RKO (cell line): ENCODE measurements at places on chromosomes 2 and 18.

DNA sequence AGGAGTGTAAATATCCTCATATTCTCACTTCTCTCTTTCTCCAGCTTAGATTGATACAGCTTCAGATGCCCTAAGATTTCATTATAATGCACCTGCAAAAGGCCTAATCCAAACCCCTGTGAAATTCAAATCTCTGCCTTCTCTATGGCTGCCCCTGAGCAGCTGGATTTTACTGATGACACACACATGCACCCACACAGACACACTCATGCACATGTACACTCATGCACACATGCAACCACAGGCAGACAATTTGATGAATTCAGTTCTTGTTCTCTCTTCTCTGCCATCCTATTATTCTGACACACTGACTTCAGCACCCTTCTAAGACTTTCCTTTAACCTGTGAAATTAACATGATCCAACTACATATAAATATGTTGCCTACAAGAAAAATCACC lies 563.2 kb downstream of the RNF144A start:
- no peak for DNase-seq

- DNase-seq = no peak
Measured at GRCh38 chr2:64485961-64486360, 32.0 kb downstream of the LGALSL start.

- no peak for DNase-seq
Measured at GRCh38 chr2:218925434-218925833, 34.0 kb upstream of the CDK5R2 start.

DNA sequence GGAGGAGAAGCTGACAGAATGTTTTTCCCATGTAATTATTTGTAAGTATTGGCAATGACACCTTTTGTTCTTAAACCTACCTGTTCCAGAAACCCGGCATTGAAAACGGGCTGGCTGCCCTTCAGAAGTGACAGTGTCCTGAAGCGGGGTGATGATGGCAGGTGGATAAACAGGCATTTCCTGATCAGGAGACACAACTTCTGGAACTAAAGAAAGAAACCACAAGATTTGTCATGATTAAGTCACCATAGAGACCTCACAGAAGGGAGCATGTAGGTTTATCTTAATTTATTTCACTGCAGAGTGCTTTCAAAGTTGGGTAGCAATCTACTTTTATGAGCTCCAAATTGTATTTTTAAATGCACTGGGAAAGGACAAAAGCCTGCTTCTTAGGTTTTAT lies 43.1 kb downstream of the TTN start:
- peak; percentile 33 for DNase-seq

DNA sequence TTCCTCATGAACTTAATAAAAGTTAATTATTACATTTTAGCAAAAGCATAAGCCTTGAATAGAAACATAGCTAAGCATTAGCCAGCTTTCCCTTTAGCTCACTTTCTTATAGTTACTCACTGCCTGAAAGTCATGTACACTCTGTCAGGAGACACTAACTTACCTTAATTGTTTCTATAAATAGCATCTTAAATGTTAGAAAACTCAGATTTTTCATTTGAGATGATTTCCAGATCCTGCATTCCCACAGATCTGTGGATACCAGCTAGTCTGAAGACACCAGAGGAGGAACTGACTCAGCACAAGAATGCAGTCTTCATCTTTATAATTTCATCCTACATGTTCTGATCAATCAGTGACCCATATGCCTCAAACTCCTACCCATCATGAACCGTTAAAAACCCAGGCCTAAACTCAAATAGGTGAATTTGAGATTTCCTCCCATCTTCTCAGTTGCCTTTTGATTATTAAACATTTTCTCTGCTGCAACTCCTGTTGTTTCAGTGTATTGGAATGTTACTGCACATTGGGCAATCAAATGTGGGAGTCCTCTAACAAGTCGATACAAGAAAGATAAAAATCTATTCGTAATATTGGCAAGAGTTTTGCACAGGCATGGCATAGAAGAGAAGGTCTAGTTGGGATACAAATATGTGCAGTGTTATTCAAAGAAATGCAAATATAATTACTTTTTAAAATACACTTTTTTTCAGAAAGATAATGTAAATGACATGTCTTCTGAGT lies 857.4 kb upstream of the CDH2 start:
- no peak for DNase-seq

- no peak for DNase-seq
Measured at GRCh38 chr18:395456-396250, 104.8 kb downstream of the COLEC12 start.

DNA sequence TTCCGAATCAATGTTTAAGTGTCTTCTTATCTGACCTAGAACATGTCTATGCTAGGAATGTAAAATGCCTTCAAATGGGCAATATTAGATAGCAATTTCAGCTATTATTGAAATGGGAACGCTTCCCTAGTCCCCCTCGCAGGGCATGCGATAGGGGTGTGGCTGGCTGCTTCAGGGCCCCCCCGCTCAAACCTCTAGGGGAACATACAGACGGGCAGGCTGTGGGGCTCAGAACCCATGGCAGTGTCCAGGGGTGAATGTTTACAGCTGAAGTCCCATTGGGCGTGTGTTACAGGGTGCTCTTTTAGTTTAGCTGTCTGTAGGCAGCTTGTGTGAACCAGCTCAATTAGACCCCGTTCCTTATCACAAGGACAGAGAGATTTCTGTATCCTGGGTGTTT lies 315.9 kb downstream of the DSEL start:
- no peak for DNase-seq

GRCh38 chr2:161943011-161943410 lies 131.0 kb downstream of the DPP4 start:
- no peak for DNase-seq
